Hypothalamus (tissue), 51 donors: ENCODE measurements at places on chromosomes 1 and 21.

- no peak for DNase-seq
Observed at GRCh38 chr1:150881331-150882070, 5.1 kb upstream of the ARNT start.

GRCh38 chr1:216958569-216958968 is 235.3 kb upstream of the ESRRG start:
- no peak for DNase-seq

DNA sequence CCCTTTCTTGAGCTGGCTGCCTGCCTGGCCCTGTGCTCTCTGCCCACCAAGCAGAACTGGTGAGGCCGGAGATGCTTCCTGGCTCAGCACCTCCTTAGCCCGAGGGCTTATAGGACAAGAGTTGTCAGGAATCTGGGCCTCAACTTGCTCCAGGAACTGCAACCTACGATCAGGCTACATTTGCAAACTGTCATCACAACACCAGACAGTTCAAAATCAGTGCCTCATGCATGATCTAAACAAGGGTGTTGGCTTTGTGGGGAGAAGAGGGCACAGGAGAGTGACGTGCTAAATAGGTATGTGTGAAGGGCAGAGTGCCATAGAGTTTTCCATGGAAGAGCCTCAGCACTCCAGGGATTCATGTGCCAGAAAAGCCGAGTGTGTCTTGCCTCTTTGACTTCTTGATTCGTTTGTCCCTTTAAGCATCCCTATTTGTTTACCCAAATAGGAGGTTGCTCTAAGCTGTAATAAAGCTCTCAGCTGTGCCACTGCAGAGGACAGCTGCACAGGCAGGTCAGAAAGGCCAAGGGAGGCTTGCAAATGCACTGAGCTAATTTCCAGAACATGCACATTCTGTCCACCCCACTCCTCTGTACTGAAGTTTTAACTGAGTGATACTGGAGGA is 30.2 kb upstream of the NEK2 start:
- no peak for DNase-seq

DNA sequence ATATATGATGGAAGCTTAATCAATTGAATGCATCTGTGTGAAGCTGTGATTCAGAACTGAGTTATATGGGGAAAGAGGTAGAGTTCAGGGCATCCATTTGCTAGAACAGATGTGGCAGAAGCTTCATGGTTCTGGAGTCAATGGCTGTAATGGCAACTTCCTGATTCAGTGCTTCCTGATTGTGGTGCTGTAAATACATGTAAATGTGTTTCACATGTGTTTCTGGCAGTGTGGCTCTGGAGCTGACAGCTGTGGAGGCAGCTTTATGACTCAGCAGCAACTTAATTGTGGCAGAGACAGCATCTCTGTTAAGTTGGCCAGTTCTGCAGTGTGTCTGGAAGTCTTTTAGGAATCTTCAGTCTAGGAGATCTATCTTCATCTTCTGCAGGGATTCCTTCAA is 226.6 kb upstream of the ZRANB2 start:
- no peak for DNase-seq

DNA sequence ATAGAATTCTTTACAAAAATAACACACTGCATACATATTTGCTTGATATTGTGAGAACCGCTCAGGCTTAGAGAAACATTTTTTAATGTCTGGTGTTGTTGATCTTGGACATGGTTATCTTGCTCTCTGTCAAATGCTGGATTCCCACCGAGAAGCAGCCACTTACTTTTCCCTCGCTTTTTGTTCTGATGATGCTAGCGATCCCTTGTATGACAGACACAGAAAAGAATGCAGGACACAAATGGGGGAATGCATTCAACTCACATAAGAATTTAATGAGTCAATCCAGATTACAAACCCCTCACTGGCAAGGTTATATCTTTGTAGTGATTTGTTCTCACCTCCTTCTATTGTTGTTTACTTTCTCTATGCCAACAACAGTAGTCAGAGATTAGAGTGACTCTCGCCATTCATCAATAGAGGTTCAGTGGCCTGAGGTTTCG is 76.8 kb upstream of the AKT3 start:
- DNase-seq = no peak

GRCh38 chr1:222821239-222821638 is 6.4 kb downstream of the DISP1 start:
- no peak for DNase-seq

- no peak for DNase-seq
Observed at GRCh38 chr1:223234170-223234514, 91.1 kb upstream of the TLR5 start.

DNA sequence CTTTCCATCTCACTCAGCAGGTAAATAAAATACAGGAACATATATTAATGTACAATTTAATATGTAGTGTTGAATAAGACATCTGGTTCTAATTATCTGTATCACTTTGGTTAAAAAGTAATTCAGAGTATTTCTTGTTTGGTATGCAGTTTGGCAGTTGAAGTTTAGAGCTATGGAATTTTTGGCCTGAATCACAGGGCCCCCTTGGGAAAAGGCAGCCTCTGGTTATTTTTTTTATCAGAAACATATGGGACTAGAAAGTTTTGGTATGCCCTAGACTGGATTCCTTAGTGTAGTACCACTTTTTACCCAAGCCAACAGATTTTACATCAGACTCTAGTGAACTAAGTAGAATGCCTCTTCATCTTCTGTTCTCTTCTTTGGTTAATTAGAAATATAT is 26.4 kb downstream of the CNST start:
- no peak for DNase-seq

GRCh38 chr1:107724648-107725047 is 240.3 kb downstream of the VAV3 start:
- DNase-seq = no peak

- DNase-seq = no peak
Observed at GRCh38 chr1:226457307-226457712, 49.4 kb upstream of the PARP1 start.

- no peak for DNase-seq
Observed at GRCh38 chr1:63643517-63643916, 50.3 kb downstream of the PGM1 start.

DNA sequence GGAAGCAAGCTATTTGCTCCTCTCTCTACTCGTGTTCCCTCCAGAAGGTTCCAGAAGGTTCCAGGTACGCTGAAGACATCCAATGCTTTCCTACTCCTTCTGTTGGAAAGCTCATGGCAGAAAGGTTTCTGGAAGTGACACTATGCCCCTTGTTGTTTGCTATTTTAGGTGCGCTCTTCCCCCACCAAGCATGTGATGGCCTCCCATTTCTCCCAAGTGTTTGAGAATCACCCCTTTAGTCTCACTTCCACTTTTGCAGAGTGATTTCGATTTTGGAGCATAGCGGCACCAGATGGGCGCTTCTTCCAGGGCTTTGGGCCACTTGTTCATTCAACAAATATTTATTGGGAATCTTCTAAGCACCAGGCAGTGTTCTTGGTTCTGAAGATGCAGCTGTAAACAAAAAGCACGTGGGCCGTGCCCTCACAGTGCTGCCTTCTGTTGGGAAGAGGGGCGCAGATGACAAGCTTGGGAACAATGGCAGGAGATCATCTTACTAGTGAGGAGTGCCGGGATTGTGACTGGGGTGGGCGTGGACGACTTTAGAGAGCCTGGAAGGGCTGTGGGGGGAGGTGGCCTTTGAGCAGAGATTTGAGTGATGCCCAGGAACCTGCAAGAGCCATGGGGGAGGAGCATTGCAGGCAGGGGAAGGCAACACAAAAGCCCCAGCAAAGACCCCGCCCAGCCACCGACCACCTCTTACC is 43.0 kb upstream of the TARDBP start:
- DNase-seq = no peak

DNA sequence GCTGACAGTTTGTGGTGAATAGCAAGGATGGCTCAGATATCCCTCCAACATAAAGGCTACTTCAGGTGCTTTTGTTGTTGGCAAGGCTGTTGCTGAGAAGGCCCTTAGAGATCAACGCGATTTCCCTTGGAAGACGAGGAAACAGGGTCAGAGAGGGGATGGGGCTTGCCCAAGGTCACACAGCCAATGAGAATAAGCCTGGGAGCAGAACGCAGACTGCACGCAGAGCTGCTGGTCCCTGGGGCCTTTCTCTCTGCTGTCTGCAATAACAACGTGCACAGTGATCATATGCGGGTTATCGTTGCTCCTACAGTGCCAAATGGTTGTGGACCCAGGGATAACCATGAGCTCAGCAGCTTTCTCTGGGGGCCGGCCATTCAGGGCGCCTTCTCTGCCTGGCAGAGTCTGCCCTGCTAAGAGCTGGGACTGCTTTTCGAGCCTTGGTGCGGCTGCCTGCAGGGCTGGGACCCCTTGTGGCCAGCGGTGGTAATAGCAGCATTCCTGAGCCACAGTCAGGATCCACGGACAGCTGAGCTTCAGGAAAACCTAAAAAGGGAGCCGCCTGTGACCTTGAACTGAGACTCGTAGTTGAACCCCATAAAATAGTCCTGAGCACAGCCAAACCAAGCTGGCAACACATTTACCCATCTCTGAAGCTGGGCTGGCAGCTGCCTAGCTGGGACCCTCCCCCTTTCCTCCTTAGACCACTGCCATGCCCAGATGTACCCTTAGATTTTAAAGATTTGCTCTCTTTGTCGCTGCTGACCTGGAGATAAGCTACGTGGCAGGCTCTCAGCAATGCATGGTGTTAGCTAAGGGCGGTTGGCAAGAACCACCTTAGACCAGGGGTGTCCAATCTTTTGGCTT is 39.8 kb downstream of the HTR6 start:
- peak; percentile 31 for DNase-seq

GRCh38 chr1:202553560-202554038 is 156.7 kb downstream of the SYT2 start:
- no peak for DNase-seq

DNA sequence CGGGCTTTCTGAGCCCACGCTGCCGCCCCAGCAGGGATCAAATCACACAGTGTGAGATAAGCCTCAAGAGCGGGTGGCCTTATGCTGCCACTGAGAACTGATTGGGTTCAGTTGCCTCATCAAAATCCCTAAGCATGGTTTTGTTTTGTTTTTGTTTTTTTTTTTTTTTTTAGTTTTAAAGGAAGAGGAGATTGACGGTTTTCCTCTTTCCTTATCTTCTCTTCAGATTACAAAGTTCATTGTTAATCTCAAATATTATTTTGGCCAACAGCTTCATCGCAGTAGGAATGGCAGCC is 651 bp downstream of the COA6 start:
- DNase-seq = no peak

DNA sequence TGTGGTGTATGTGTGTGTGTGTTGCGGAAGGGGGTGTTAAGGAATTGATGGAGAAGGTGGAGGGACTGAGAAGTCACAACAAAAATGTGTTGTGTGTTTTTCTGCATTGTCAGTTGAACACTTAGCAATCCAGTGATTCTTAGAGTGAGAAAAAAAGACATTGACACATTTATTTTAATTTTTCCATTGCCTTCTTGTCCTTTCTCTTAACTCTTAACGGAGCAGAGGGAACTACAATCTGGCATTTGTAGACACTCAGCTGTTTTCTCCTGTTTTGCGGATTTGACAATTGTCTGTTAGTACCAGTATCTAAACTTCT is 725 bp downstream of the C1orf53 start:
- no peak for DNase-seq

DNA sequence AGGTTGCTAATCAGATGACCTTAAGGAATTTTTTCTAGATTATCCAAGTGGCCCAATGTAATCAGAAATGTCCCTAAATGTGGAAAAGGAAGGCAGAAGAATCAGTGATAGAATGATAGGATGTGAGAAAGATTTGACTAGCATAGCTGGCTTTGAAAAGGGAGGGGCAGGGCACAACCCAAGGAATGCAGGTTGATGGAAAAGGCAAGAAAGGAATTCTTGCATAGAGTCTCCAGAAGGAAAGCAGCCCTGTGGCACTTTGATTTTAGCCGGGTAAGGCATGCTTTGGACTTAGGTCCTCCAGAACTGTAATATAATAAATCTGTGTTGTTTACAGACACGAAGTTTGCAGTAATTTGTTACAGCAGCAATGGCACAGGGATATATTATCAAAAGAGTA is 375.7 kb upstream of the B3GALT2 start:
- DNase-seq = no peak

GRCh38 chr1:155859881-155860871 is 809 bp downstream of the SYT11 start:
- peak; percentile 97 for DNase-seq

DNA sequence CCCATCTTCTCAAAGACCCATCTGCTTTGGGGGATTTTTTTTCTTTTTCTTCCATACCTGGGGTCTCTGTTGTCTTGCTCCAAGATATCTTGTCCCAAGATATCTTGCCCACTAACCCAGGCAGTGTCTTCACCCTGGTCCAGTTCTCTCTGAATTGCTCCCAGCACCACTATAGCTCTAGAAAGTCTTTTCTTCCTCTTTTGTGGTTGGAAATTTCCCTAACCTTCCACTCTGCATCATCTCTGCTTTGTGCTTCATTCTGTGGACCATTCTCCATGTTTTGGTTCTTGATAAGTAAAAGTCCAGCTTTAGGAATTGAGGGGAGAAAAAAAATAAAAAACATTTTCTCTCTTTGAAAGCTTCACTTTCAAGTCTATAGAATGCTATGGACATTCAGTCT is 20.9 kb downstream of the STYXL2 start:
- no peak for DNase-seq

GRCh38 chr1:160307118-160307791 is 22.3 kb upstream of the PEX19 start:
- no peak for DNase-seq

GRCh38 chr1:208682664-208683013 is 438.5 kb upstream of the PLXNA2 start:
- DNase-seq = no peak

DNA sequence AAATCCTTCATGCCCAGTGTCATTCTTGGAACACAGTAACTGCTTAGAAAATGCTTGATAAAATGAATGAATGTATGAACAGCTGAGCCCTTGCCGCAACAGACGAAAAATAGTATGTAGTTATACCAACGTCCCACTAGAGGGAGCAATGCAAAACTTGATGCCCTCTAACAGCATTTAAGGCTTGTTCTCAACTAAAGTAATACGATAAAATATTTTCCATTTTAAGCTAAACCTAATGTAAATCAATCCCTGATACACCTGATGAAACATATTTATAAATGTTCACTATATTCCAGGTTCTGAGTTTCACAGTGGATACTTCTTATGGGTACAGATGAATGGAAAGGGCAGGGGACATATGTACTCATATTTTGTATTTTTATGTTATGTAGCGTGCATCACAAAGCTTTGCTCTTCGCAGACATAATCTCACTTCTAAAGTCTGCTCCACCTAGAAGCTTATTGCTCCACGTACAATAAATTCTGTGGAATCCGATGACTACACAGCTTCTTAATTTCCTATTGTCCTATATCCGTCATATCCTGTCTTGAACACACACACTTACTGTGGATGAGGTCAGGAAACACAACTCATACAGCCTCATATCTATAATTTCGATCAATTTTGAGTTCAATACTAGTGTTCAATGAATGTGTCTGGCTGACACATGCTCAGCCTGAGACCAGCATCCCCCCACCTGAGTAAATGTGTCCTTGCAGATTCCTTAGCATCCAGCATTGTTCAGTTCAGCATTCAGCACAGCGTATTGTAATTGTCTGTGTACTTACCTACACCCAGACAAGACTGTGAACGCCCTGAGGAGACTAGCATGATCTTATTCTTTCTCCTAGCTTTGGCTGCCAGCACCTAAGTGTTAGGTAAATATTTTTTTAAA is 4.4 kb upstream of the UTP25 start:
- no peak for DNase-seq
